DND-41 (cell line): ENCODE measurements at places on chromosomes 1 and 21.

- no peak for DNase-seq
Observed at GRCh38 chr1:9273177-9273576, 19.5 kb upstream of the SPSB1 start.

DNA sequence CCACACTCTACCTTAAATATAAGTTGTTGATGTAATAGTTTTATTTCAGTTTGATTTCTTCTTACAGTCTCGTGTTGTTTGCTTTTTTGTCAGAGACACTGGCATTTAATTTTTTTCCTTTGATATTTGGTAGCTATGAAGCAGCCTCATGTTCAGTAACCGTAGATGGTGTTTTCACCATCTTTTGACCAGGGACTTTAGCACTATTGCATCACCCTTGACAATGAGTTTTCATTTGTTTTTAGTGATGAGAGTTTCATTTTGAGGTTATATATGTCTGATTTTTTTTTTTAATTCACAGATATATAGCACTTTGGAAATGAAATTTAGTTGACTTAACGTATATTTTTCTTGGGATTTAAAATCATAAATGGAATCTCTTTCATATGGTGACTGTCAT is 36.2 kb downstream of the CEP350 start:
- no peak for DNase-seq

GRCh38 chr1:102782144-102782543 is 326.2 kb downstream of the COL11A1 start:
- no peak for DNase-seq

GRCh38 chr21:45130324-45130774 is 56.0 kb downstream of the ADARB1 start:
- DNase-seq = no peak

GRCh38 chr1:217564833-217565232 is 66.1 kb downstream of the GPATCH2 start:
- DNase-seq = no peak

DNA sequence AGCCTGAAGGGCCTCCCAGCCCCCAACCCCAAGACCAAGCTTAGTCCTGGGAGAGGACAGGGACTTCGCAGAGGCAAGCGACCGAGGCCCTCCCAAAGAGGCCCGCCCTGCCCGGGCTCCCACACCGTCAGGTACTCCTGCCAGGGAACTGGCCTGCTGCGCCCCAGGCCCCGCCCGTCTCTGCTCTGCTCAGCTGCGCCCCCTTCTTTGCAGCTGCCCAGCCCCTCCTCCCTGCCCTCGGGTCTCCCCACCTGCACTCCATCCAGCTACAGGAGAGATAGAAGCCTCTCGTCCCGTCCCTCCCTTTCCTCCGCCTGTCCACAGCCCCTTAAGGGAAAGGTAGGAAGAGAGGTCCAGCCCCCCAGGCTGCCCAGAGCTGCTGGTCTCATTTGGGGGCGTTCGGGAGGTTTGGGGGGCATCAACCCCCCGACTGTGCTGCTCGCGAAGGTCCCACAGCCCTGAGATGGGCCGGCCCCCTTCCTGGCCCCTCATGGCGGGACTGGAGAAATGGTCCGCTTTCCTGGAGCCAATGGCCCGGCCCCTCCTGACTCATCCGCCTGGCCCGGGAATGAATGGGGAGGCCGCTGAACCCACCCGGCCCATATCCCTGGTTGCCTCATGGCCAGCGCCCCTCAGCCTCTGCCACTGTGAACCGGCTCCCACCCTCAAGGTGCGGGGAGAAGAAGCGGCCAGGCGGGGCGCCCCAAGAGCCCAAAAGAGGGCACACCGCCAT is 21.9 kb upstream of the ARF1 start:
- no peak for DNase-seq

GRCh38 chr1:192357924-192358323 is 41.1 kb downstream of the RGS21 start:
- DNase-seq = no peak

DNA sequence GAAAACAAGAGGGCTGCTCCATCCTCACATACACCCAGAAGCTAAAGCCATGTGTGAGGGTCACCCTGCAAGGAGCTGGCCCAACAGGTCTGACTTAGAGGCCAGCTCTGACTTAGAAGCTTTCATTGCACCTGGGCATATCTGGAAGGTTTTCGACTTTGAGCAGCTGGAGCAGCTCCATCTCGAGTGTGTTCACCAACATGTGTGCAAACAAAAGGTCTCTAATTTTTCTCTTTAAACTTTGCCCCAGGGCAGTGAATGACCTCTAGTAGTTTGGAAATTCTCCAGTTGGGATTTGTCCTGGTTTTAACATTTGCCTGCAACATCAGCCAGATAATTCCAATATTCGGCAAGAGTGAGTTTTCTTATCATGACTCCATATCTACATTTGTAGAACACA is 108.3 kb downstream of the TNR start:
- no peak for DNase-seq

DNA sequence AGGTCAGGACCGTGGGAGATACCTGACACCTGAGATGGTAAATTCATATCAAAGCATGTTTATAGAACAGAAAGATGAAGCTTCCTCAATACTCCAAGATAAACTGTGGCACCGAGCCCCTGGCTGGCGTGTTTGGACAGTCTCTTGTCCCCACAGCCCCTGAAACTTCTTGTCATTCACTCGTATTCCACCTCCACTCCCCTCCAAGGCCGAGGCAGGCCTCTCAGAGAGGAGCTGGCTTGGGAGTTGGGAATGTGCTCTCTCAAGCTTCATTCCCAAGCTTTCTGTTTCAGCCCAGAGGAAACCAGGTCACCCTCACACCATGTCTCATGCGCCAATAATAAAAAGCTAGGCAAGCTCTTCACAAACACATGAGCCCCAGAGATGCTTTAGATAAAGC is 86.1 kb downstream of the NPHP4 start:
- no peak for DNase-seq

DNA sequence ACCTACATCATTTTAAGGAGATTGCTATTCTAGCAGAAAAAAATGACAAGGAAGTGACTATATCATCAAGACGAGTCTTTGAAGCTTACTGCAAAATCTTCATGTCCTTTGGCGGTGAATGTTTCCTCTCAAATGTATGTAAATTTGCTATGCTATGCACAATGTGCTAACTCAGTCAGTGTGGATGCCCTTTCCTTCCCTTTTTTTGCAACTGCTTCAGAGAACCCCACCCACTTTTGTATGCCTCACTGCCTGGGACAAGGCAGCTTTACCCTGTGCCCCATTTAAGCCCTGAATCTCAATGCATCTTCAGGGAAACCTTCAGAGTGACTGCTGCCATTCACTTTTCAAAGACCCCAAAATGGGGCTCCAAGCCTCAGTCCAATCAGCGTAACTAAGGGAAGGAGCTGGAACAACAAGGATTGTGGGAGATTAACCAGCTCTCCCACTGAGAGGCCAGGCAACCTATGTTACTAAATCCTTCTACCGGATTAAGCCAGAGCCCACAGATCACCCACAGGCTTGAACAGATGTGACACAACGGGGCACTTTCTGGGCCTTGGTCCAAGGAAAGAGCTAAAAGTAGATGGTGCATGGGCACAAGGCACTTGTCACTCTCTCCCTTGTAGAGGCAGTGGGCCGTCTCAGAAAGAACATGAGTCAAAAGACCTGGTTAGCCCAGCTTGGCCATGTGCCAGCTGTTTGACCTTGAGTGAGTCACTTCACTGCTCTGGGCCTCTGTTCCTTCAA is 154.4 kb downstream of the PLPP3 start:
- no peak for DNase-seq

DNA sequence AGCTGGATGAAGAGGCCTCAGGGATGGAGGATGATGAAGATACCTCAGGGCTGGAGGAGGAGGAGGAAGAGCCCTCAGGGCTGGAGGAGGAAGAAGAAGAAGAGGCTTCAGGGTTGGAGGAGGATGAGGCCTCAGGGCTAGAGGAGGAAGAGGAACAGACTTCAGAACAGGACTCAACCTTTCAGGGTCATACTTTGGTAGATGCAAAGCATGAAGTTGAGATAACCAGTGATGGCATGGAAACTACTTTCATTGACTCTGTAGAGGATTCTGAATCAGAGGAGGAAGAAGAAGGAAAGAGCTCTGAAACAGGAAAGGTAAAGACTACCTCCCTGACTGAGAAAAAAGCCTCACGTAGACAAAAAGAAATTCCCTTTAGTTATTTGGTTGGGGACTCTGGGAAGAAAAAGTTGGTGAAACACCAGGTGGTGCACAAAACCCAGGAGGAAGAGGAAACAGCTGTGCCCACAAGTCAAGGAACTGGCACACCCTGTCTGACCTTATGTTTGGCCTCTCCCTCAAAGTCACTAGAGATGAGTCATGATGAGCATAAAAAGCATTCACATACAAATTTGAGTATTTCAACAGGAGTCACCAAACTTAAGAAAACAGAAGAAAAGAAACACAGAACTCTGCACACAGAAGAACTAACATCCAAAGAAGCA is 15.4 kb downstream of the L1TD1 start:
- no peak for DNase-seq

DNA sequence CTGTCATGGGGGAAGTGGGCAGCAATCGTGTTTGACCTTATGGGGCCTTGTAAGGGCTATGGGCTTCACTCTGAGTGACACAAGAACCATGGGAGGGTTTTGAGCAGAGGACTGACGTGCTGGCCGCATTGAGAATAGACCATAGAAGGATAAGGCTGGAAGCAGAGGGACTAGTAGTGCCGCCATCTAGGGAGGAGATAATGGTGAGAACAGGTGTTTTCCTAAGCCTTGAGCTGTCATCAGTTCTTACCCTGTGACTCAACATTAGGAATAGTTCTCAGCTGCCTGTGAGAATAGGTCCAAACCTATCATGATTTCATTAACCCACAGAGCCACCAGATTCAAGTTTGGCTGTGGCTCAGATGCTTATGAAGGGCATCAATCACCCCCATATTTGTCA is 228.5 kb downstream of the CACNA1E start:
- DNase-seq = no peak

- DNase-seq = no peak
Observed at GRCh38 chr1:115567431-115567830, 74.3 kb upstream of the VANGL1 start.

GRCh38 chr1:219283541-219283940 is 109.9 kb downstream of the LYPLAL1 start:
- DNase-seq = no peak
